DMS 273 treated with DMSO at 0.1 percent for 48 hours (cell line): ENCODE measurements at places on chromosomes 12 and 14.

DNA sequence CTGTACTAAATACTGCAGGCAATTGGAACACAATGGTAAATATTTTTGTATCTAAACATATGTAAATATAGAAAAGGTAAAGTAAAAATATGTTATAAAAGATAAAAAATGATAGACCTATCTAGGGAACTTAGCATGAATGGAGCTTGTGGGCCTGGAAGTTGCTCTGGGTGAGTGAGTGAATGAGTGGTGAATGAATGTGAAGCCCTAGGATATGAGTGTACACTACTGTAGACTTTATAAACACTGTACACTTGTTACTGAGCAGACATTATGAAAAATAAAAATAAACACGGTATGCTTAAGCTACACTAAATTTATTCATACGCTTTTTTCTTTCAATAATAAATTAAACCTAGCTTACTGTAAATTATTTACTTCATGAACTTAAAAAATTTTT lies 7.8 kb downstream of the FNTB start:
- DNase-seq = no peak

GRCh38 chr12:110002676-110003515 lies 3.7 kb downstream of the ANKRD13A start:
- DNase-seq = no peak

DNA sequence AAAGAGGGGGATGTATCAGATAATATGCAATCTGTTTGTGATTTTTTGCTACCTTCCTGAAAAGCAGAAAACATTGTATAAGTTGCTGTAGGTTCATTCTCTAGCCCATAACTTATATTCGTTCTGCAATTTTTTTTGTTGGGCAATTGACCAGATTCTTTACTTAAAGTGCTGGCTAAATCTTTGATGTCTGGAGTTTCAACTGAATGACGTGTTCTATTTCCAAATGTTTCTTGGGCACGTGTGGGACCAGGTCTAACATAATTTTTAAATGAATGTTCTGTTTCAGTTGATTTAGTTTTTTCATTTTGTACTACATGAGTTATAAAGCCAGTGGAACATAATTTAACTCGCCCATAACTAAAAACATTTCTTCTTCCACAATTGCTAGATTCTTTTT lies 3.8 kb downstream of the MLH3 start:
- no peak for DNase-seq

DNA sequence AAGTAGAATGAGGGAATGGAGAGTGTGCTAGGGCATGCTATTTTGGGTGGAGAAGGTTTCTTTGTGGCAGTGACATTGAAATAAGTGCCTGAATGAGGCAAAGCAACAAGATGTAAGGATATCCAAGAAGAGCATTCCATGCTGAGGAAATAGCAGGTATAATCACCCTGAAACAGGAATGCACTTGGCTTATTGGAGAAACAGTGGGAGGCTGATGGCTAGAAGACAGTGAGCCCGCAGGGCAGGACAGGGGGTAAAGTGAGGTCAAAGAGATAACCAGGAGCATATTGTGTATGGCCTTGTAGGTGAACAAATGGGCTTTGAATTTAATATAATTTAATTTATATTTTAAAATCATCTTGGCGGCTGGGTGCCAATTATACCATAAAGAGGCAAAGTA lies 877.0 kb downstream of the DIO2 start:
- no peak for DNase-seq

DNA sequence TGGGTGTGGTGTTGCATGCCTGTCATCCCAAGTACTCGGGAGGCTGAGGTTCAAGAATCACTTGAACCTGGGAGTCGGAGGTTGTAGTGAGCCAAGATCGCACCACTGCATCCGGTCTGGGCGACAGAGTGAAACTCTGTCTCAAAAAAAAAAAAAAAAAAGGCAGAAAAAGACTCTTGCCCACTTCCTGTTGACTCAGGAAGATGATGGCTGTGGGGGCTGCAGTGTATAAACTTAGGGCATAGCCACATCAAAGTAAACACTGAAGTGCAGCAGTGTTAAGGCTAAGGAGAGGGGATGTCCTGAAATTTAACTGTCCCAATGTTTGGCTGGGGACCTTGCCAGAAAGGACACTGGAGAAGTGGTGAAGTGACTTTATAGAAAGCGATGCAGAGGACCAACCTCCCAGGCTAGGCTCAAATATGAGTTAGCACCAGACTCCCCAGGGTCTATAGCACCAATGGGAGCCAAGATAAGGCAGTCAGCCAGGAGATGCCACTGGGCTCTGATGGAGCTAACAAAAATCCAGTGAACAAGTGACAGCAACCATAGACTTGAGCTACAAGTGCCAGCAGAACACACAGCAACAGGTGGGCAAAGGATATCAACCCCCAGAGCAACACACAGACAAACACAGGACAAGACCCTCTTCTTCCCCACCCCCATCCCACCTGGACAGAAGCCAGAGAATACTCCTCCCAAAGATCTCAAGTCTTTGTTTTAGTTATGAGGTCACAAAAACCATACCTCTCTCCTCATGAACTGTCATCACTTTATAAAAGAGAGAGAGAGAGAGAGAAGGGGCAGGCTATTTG lies 28.0 kb downstream of the NELL2 start:
- no peak for DNase-seq

GRCh38 chr12:74499192-74499591 lies 38.4 kb upstream of the ATXN7L3B start:
- no peak for DNase-seq

- no peak for DNase-seq
Observed at GRCh38 chr12:106114447-106115068, 24.2 kb downstream of the NUAK1 start.

GRCh38 chr12:48985475-48985897 lies 7.4 kb downstream of the WNT1 start:
- DNase-seq = no peak

GRCh38 chr12:77179515-77179914 lies 114.1 kb upstream of the E2F7 start:
- DNase-seq = no peak
